Activated naive CD8-positive, alpha-beta T cell treated with anti-CD3 and anti-CD28 coated beads for 36 hours (primary cell): ENCODE measurements at places on chromosomes 16 and 17.
A peak's percentile ranks its signal among the peaks of the same experiment; 100 is the strongest.

DNA sequence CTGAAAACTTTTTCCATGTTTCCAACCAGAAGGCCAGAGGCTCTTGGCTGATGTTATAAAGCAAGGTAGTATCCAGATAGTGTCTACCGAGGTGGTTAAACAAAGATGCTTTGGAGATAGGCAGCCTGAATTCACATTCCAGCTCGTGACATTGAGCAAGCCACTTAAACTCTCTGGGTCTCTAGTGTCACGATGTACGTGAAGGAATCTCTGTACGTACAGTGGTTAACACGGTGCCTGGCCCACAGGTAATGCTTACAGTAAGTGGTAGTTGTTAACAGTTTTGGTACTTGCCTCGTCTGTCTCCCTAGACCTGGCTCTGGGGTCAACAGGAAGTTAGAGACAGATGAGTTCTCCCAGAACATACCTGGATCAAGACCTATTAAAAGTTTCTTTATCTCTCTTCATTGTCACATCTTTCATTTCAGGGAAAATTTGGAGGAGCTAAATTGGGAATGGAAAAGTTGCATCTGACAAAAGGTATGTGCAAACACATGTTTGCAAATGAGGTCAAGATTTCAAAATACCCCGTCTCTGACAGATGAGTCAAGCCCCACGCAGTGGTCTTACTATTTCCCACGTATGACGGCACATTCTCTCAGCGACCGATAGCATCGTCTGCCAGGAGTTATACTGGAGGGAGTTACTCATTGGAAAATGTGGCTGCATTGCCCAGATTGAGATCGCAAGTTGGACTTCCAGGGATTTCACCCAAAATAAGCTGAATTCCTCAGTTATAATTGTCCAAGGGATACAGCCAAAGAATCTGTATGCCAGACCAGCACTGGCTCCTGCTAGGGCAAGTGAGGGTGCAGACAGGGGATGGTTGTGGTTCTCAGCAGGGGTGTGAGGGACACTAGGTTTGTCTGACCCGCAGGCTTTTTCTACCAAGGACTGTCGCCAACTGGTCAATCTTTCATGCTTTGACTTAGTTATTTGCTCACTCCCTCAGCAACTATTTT, 18.9 kb upstream of the MYH10 start:
- no peaks in the 10 kb centered on the region for H3K4me1 ChIP-seq
- no peaks in the 10 kb centered on the region for H3K36me3 ChIP-seq

GRCh38 chr17:77644181-77645071, 314.1 kb upstream of the TNRC6C start:
- no peak overlapping the region for H3K4me3 ChIP-seq
- H3K27me3 ChIP-seq: peaks cover 7% of the 10 kb centered on the region
- peaks cover 19% of the 10 kb centered on the region for H3K4me1 ChIP-seq
- no peaks in the 10 kb centered on the region for H3K36me3 ChIP-seq
- no peak for DNase-seq

DNA sequence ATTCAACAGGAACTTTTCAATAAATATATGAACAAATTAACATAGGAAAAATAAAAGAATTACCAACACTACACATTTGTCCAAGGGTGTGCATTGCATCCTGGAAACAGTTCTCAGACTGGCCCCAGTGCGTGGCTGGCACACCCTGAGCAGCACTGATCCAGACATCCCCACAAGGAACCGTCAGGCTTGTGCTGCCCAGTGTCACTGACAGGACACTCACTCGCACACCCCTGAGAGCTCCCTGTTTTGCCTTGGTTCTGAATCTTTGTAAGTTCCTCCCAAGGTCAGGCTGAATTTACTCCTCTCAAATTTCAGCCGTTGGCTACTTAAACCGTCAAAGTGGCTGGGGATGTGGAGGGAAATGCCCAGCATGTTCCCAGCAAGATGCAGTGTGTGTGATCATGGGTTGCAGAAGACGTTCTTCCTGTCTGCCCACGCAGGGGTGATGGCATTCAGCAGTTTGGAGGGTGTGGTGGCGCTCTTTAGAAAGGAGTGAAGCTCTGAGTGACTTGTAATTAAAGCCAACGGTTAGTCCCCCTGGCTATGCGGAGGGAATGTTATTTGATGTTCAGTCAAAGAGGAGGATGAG, 1.7 kb downstream of the MT2A start:
- H3K4me1 ChIP-seq: peaks cover 75% of the 10 kb centered on the region
- peak overlapping the region; percentile 95 for H3K27ac ChIP-seq
- peak; percentile 80 for DNase-seq
- H3K4me3 ChIP-seq: peak overlapping the region; percentile 95

DNA sequence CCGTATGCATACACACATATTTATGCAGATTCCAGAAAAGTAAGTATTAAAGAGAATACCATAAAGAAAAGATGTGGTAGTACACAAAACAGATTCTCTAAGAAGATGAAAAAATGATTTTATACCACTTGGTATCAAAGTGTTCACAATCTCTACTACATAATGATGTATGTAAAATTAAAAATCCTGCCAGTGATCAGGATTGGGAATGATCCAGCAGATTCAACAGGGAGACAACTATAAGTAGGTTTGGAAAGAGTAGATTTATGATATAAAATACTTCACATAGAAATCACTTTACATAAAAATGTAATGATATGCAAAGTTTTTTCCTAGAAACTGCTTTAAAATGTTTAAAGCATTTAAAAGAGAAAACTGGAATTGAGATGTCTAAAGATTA, 447.0 kb downstream of the CNTNAP4 start:
- no peaks in the 10 kb centered on the region for H3K27me3 ChIP-seq
- no peak overlapping the region for H3K4me3 ChIP-seq
- DNase-seq: no peak
- no peak overlapping the region for H3K27ac ChIP-seq
- H3K36me3 ChIP-seq: no peaks in the 10 kb centered on the region

DNA sequence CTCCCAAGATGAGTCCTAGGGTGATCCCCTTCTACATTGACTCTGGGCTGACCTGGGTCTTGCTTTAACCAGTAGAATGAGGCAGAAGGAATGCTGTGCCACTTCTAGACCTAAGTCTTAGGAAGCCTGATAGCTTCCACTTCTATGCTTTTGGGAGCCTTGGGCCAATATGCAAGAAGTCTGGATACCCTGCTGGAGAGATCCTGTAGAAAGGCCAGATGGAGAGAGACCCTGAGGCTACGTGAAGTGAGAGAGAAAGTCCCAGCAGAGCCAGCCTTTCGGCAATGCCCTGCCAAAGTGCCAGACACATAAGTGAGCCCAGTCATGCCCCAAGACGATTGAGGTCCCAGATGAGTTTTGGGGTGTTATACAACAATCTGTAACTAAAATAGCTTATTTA, 1.7 kb downstream of the KRT222 start:
- peaks cover 39% of the 10 kb centered on the region for H3K27me3 ChIP-seq
- no peaks in the 10 kb centered on the region for H3K36me3 ChIP-seq
- no peak for DNase-seq
- H3K27ac ChIP-seq: no peak overlapping the region
